ENCODE measurements at places on chromosomes 11 and 22.

- no peak for DNase-seq
Observed at GRCh38 chr11:31761636-31762035, 49.5 kb downstream of the PAX6 start.

GRCh38 chr11:78690352-78690987, 115.8 kb upstream of the NARS2 start:
- no peak for DNase-seq

- no peak for DNase-seq
Observed at GRCh38 chr22:44404341-44405020, 91.7 kb upstream of the SHISAL1 start.

GRCh38 chr11:95461858-95462257, 230.9 kb upstream of the SESN3 start:
- DNase-seq, result no peak

DNA sequence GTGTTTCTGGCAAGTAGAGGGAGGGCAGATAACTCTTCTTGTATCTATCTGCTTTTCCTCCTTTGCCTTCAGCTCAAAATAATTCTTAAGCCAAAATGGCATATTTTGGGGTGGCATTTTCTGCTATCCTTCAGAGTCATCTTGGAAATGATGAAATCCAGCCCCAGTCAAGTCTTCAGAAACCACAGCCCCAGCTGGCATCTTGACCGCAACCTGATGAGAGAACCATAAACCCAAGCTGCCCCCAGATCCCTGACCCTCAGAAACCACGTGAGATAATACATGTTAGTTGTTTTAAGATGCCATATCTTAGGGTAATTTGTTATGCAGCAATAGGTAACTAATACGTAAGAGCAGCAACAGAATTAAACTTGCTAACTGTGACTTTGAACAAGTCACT, 15.1 kb upstream of the PAMR1 start:
- no peak for DNase-seq

- peak; percentile 28 for DNase-seq
Observed at GRCh38 chr22:32528984-32529982, 54.7 kb downstream of the FBXO7 start.

- DNase-seq, result no peak
Observed at GRCh38 chr11:70326365-70326811, 55.9 kb downstream of the PPFIA1 start.

GRCh38 chr22:33697640-33698039, 222.6 kb downstream of the LARGE1 start:
- DNase-seq, result no peak

GRCh38 chr11:19326499-19326898, 85.8 kb upstream of the E2F8 start:
- no peak for DNase-seq

DNA sequence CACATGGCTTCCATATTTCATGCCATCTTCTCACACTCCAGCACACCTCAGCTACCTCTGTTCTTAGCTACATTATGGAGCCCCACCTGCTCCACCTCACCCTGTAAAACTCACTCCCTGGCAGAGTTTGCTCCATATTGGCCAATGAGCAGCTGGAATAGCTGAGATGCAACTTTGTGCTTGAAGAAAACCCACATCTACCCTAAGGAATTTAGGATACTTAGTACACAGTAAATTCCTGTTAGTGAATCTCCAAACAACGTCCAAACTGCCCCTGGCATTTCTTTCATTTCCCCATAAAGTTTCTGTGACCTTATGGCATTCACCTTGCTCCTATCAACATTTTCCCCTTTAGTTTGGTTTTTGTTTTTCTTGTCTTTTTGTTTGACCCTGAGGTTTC, 2.2 kb upstream of the VWCE start:
- DNase-seq, result no peak

DNA sequence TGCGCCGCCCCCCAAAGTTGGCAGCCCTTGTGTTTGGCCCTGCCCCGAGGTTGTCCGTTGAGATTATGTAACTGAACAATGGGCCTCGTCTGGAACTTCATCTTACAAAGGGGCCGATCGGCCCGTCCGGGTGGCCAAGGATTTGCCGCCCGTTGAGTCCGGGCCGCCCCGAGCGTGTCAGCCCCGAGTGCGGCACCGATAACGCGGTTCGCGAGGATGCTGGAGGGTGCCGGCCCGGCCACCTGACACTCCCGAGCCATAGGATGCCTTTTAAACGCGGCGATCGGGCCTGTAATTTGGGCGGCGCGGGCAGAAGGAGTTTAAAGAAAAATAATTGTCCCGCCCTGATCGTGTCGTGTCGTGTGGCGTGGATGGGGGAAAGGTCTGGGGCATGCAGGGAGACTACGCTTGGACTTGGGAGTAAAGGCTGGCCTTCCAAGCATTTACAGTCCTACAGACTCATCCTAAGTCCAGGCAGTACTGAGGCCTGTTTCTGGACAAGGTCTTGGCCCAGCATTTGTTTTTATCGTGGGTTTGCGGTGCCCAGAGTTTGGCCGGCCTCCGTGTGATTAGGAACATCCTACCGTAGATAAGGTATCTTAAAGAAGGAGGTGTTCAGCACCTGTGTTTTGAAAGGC, 1.3 kb downstream of the WEE1 start:
- DNase-seq, result peak; percentile 2

- no peak for DNase-seq
Observed at GRCh38 chr11:12232817-12233601, 122.6 kb downstream of the MICAL2 start.

- DNase-seq, result no peak
Observed at GRCh38 chr11:24163146-24163545, 333.7 kb upstream of the LUZP2 start.

DNA sequence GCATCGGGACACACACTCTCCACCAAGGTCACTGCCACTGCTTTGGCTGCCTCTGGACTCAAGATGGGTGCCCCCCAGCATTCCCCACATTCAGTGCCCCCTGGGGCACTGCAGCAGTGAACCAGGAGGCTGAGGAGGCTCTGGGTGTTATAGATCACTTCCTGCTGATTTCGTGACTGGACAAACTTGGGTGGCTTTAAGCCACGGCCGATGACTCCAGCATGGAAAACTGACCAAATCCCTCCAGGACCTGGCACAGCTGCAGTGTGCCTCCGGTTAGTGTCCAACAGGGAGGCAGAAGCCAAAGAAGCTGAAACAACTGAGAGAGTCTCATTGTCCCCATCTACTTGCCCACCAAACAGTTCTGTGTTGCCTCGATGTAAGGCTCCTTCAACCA, 1.2 kb upstream of the GANAB start:
- no peak for DNase-seq

GRCh38 chr11:36818410-36818809, 220.4 kb upstream of the RAG2 start:
- DNase-seq, result no peak

DNA sequence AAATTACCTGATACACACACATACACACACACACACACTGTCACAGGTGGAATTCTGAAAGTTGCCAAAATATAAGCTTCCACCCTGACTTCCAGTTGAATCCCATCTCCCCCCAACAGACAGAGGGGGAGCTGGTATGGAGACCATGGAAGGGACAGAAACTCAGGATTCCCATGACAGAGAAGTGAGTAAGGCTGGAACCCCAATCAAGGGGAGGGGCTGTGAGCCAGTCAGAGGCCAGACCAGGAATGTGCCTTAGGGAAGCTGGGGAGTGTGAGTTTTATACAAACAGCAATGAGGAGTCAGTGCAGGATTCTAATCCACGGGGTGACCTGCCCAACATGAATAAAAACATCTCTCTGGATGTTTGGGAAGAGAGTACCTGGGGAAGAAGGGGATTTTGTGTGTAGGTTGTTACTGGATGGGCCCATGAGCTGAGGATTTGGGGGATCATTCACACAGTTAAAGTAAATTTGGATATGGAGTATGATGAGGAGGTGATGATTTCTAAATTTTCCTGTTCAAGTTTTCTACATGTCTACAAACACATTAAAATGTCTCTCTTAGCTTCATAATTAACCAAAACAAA, 38.7 kb upstream of the TOP3B start:
- DNase-seq, result no peak

GRCh38 chr11:134363161-134363560, 31.4 kb downstream of the GLB1L2 start:
- no peak for DNase-seq
